ENCODE measurements at places on chromosomes 11 and 22.

DNA sequence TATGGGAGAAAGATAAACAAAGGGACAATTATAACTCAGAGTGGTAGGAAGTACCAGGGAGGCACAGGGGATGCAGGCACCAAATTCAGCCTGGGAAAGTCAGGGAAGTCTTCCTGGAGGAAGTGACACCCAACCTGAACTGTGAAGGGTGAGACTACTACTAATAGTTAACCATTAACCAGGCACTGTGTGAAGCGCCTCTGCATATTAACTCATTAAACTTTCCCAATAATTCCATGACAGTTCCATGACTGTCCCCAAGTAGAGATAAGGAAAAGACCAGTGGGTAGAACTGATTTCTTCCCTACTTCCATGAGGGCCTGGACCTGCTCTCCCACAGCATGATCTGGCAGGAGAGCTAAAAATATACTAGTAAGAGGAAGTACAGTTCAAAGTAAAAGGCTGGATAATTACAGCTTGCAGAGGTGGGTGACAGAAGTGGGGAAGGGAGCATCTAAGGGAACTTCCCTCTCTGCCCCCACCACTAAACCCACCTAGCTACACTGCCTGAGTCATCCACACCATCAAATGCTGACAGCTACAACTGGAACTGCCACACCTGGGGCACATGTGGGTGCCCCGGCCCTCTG, 4.7 kb upstream of the AP1B1 start:
- DNase-seq = no peak

GRCh38 chr11:69355346-69355940, 61.5 kb downstream of the MYEOV start:
- DNase-seq = no peak

DNA sequence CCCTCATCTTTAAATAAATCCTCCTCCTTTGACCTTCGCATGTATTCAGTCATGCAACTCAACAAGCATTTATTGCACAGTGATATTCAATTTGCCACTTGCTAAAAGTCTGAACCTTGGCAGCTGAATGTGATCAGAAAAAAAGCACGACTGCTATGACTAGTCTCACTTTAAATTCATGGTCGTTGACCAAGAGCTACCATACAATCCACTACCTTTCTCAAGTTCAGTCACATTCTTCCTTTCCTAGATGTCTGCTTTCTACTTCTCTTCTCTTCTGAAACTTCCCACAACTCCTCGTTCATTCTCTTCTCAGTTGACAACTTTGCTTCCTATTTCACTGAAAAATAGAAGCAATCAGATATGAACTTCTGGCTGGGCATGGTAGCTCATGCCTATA, 2.0 kb upstream of the SAA1 start:
- no peak for DNase-seq

GRCh38 chr11:126282361-126282735, 545 bp upstream of the TIRAP start:
- DNase-seq = no peak

- DNase-seq = no peak
Measured at GRCh38 chr11:102436561-102436960, 16.0 kb downstream of the TMEM123 start.

DNA sequence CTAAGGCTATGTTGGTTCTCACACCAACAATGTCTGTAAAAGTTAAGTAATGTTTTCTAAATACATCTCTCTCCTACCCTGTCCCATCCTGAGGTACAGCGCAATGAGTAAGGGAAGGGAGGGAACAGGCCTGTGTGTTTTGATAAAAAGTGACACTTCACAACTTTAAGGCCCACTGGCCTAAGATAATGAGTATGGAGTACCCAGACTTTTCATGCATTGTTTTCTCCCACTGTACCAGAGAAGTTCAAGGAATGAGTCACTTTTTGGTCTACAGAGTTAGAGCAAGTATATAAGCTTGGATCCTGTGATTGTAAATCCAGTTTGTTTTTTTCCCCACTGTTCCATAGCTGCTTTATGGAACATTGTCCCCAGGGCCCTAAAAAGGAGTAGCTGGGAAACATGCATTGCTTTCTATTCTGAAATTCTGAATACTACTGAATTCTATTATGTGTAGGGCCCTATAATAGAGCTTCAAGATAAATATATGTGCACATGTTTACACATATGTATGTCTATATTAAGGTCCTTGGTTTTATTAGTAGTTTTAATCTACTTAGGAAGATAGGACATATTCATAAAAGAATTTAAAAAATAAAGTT, 29.8 kb downstream of the KCNE3 start:
- no peak for DNase-seq

GRCh38 chr11:2089536-2090165, 49.5 kb downstream of the IGF2 start:
- no peak for DNase-seq

DNA sequence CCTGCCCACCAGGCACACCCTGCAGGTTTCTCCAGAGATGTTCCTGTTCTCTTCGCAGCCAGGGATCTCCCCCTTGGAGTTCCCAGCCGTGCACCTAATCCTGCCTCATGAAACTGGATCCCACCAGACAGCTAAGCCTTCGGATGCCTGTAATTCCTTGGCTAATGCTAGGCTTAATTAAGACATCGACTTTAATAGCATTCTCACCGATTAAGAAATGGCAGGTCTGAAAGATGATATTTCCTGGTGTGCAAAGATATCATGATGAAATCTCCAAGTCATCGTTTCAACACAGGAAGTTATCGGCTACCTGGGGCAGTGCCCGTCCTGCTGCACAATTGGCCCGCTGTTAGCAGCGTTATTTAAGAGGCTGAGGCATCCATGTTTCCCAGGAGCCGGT, 41.5 kb upstream of the CCND1 start:
- DNase-seq = no peak

All from left renal pelvis (tissue), 4 donors.